ENCODE measurements at places on chromosomes 13 and 19. TPM values are rescaled to one million over a fixed set of nuclear protein-coding genes. Genes with fewer than 3 reads are reported as not detected.
A peak's percentile ranks its signal among the peaks of the same experiment; 100 is the strongest.

Gene ZNF83
- 37.9 TPM for total RNA-seq

Gene SLC25A41
- 4.2 TPM for total RNA-seq

- H3K27ac ChIP-seq = peak overlapping the region; percentile 80
- no peaks in the 10 kb centered on the region for H3K27me3 ChIP-seq
- H3K36me3 ChIP-seq = no peaks in the 10 kb centered on the region
Measured at GRCh38 chr13:114130837-114131582, 1.4 kb downstream of the RASA3 start.

Gene TPT1
- 1,281 TPM for total RNA-seq

GRCh38 chr13:59157181-59157580 is 1006.5 kb downstream of the DIAPH3 start:
- H3K4me3 ChIP-seq = no peak overlapping the region
- no peak for DNase-seq
- no peaks in the 10 kb centered on the region for H3K4me1 ChIP-seq
- H3K27me3 ChIP-seq = no peaks in the 10 kb centered on the region

DNA sequence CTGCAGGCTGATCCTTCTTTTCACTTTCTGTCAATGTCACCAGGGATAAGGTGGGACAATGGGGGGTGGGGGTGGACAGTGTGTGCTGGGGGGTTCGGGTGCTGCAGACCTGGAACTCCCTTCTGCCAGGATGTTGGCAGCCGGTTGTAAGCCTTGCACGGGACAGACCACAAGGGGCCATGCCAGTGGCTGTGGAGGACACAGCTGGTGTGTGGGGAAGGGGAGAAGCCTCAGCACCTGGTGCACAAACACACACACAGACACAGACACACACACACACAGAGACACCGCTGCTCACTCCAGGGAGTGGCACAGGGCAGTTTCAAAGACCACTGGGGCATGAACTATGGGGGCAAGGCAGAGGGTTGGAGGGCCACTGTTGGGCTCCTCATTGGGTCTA is 3.6 kb downstream of the F2RL3 start:
- no peaks in the 10 kb centered on the region for H3K27me3 ChIP-seq
- H3K27ac ChIP-seq = peak overlapping the region; percentile 13
- DNase-seq = no peak

DNA sequence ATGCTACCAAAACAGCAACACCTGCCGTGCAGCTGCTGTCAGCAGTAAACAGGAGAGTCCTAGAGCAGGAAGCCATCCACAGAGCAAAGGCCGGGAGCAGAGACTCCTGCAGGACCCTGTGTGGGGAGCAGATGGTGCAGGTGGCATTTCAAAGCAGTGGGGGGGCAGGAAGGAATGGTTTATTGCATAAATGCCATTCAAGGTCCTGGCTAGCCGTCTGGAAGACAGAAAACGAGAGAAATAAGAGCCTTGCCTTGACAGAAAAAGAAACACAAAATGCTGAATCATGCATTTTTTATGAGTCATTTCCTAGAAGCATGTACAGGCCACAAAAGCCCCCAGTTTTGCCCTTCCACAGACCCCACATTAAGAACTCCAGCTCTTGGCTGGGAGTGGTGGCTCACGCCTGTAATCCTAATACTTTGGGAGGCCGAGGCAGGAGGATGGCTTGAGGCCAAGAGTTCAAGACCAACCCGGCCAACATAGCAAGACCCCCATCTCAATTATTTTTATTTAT is 5.4 kb downstream of the RSPH6A start:
- peak; percentile 53 for DNase-seq
- peaks cover 18% of the 10 kb centered on the region for H3K4me1 ChIP-seq
- no peak overlapping the region for H3K4me3 ChIP-seq

DNA sequence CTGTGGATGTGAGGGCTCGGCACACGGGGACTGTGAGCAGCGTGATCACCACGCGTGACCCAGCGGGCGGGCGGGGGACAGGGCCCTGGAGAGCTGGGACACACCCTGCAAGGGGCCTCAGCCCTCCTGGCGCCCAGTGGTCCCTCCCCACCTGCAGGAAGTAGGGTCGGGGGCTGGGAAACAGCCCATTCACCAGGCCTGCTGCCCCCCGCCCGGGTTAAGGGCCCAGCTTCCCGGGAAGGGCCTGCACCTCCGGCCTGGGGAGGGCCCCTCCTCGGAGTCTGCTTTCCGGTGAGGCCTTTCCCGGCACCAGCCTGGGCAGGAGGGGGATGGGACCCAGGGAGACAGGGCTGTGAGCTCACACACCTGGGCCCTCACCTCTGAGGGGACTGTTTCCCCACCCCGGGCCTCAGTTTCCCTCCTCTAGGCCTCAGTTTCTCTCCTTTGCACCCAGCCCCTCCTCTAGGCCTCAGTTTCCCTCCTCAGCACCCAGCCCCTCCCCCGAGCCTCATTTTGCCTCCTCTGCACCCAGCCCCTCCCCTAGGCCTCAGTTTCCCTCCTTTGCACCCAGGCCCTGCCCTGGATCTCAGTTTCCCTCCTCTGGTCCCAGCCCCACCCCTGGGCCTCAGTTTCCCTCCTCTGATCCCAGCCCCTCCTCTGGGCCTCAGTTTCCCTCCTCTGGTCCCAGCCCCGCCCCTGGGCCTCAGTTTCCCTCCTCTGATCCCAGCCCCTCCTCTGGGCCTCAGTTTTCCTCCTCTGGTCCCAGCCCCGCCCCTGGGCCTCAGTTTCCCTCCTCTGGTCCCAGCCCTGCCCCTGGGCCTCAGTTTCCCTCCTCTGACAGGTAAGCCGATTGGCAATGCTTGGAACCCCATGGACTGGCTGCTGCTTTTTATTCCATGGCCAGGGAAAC is 1.9 kb upstream of the MADCAM1 start:
- no peaks in the 10 kb centered on the region for H3K27me3 ChIP-seq
- no peak overlapping the region for H3K27ac ChIP-seq
- H3K4me1 ChIP-seq = no peaks in the 10 kb centered on the region
- no peak overlapping the region for H3K4me3 ChIP-seq
- DNase-seq = no peak

- H3K27me3 ChIP-seq = no peaks in the 10 kb centered on the region
- H3K36me3 ChIP-seq = no peaks in the 10 kb centered on the region
- H3K4me1 ChIP-seq = no peaks in the 10 kb centered on the region
- no peak overlapping the region for H3K27ac ChIP-seq
- DNase-seq = no peak
Measured at GRCh38 chr13:42119875-42120274, 71.4 kb downstream of the DGKH start.

- H3K4me3 ChIP-seq = no peak overlapping the region
- DNase-seq = no peak
- H3K4me1 ChIP-seq = no peaks in the 10 kb centered on the region
- H3K27me3 ChIP-seq = no peaks in the 10 kb centered on the region
- no peak overlapping the region for H3K27ac ChIP-seq
Measured at GRCh38 chr13:72129117-72129516, 262.1 kb upstream of the DACH1 start.

Gene ZNF560
- not detected for total RNA-seq

Gene ZNF283
- total RNA-seq = 10.7 TPM

Data from K562 (cell line).